ENCODE measurements at places on chromosomes 1 and 21. TPM values are rescaled to one million over a fixed set of nuclear protein-coding genes. Genes with fewer than 3 reads are reported as not detected.

GRCh38 chr1:23643736-23644554 lies 47.7 kb upstream of the RPL11 start:
- no peak for DNase-seq

- DNase-seq, result no peak
These were observed 390.4 kb upstream of the VAMP3 start for GRCh38 chr1:7380712-7381111.

DNA sequence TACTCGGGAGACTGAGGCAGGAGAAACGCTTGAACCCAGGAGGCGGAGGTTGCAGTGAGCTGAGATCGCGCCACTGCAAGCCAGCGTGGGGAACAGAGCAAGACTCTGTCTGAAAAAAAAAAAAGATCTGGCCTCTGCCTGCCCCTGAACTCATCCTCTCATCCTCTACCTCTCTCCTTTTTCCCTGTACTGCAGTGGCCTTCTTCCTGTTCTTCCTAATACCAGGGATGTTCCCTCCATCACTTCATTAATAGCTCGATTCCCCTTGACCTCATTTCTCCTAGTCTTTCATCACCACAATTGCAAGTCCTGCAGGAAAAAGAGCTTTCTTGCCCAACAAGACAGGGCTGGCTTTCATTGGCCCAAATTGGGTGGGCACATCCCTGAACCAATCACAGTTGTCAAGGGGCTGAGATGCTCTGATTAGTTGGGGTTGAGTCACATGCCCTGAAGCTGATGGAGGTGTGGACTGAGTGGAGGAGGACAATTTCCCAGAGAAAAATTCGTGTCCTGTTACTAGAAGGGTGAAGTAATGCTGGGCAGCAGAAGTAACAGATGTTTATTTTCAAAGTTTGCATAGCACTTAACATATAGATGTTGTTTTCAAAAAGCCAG lies 86.8 kb upstream of the PUM1 start:
- DNase-seq, result peak; percentile 86

DNA sequence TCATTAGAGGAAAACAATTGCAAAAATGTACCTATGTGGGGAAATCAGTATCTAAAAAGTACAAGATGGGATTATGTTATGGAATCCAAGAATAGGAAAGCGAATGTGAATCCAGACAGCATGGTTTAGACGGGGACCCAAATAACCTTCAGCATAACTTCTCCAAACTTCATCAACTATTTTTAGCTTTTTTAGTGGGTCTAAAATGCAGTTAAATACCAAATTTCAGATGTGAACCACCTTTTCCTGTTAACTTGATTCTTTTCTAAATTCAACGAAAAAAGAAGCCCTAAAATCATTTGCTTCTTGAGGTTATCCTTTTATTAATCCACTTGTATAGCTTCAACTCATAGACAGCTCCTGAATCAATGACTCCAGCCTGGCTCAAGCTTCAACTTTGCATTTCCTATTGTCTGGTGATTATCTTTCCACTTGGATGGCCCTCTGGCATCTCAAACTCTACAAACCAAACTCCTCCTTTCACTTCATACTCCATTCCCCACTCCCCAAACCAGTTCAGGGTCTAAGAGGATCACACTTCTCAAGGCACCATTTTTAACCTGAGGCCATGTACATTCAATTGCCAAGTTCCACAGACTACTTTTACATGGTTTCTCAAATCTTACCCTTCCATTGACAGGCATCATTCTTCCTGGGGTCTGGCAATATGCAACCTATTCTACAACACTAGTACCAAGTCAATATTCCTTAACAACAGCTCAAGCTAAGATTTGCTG lies 7.4 kb downstream of the ERRFI1 start:
- DNase-seq, result no peak

DNA sequence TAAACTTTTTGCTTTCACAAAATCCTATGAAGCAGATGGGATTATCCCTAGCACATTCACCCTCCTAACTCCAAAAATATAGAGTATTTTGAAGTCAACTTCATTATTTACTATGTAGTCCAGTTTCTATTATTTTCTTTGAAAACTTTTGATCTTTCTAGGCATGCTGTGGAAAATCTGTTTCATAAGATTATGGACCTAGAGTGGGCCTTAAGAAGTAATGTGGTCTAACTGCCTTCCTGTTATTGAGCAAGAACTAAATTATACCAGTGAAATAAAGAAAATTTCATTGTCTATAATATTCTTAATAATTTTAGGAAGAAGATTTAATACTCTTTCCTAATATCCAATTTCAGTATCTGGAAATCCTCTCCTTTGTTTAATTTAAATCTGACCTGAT lies 58.1 kb downstream of the PRKACB start:
- no peak for DNase-seq

- DNase-seq, result no peak
These were observed 24.6 kb downstream of the NTPCR start for GRCh38 chr1:232974971-232975370.

POU2F1 gene
- total RNA-seq, result 7.4 TPM
